ENCODE measurements at places on chromosomes 1 and 21.

DNA sequence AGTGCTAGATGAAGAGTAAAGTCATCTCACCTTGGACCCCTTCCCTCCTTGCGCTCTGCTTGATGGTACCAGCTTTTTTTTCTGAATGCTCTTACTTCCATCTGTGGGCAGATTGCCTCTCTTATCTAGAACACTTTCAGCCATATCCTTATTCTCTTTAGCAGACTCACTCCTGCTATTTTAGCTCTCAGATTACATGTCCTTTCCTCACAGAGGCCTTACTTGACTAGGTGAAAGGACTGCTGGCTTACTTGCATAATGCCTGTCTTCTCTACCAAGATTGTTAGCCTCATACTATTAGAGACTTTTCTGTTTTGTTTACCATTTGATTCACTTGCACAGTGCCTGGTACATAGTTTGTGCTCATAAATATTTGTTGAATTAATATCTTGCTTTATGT is 9.3 kb downstream of the IFI44 start:
- DNase-seq, result no peak

DNA sequence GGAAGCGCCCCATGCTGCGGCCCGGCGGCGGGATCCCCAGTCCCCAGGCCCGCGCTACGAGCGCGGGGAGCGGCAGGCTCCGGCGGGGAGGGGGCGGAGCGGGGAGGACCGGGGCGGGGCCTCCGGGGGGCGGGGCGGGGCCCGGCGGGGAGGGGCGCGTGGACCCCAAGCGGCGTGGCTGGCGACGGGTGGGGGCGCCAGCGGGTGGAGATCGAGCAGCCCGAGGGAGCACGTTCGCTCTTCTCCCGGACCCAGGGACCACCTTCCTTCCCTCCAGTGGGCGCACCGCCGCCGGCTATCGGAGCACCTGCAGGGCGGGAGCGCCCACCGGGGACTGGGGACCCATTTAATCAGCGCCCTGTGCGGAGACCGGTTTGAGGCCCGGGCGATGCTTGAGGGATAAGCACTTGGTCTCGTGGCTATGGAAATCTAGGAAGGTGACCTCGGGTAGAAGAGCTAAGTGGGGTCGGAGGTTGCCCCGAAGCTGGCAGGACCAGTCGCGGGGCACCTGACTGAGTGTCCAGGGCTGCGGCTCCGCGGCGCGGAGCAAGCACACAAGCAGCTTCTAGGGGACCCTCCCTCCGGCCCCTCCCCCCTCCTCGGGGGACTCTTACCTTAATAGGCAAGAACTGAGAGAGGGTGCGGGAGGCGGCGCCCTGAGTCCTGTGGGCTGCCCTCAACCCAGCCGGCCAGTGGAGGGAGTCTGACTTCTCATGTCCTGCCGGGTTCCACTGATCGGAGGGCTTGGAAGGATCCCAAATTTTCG is at the start of gene TSPAN2:
Gene TSPAN2, minus strand, starts transcription at position 84 of the 766 bp plus-strand sequence. Its CDS starts 71 bp downstream, at position 13.
- DNase-seq, result no peak

- DNase-seq, result peak; percentile 75
Measured at GRCh38 chr1:69737527-69738185, 169.9 kb downstream of the LRRC7 start.

GRCh38 chr1:36609241-36610027 is 126.7 kb upstream of the CSF3R start:
- peak; percentile 33 for DNase-seq

DNA sequence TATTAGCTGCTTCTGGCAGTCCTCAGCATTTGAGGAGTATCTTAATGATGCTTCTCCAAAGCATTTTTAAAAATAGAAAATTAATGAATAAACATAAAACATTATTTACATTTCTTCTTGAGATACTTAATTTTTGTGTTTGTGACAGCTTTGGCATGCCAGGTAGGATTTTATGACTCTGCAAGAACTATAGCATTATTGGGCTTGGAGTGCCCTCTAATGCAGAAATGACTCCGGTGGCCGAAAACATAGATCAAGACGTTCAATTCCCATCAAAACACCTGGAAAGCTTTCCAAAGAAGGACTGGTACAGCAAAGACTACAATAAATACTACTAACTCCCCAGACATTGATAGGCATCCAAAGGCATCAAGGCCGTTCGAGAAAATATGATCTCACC is 366.4 kb upstream of the CXADR start:
- DNase-seq, result no peak

DNA sequence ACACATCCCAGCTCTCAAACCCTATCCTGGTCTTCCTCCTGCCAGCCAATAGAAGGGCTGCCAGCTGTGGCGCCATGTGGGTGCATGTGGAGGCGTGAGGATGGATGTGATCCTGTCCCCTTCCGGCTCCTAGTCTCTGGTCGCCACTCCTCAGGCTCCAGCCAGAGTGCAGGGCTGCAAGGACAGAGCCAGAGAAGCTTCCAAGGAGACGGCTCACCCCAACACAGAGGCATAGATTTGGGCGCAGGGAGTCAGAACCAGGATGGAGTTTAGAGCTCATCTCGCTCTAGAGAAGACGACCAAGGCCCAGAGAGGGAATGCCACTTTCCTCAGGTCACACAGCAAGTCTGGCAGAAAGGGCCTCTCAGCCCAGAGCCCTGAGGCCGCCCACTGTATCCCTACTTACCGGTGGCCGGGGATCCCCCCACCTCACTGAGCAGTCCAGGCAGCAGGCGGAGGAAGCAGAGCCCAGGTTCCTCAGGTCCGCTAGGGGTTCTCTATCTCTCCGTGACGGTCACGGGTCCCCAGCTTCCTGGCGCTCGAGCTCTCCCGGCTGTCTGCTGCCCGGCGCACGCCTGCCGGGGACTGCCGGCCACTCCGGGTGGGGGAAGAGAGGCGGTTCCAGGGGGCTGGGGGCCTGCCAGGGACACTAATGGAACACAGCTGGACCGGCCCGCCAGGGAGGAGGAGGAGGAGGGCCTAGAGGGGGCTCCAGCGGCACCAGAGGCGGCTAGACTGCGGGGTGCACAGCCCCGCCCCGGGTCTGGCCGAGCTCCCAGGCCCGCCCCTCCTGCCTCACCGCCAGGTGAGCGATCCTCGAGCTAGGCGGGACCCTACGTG is at the start of gene COL16A1:
Gene COL16A1, minus strand, starts transcription at position 587 of the 840 bp plus-strand sequence. CDS start 1,824 bp downstream, outside the sequence.
- peak; percentile 71 for DNase-seq

DNA sequence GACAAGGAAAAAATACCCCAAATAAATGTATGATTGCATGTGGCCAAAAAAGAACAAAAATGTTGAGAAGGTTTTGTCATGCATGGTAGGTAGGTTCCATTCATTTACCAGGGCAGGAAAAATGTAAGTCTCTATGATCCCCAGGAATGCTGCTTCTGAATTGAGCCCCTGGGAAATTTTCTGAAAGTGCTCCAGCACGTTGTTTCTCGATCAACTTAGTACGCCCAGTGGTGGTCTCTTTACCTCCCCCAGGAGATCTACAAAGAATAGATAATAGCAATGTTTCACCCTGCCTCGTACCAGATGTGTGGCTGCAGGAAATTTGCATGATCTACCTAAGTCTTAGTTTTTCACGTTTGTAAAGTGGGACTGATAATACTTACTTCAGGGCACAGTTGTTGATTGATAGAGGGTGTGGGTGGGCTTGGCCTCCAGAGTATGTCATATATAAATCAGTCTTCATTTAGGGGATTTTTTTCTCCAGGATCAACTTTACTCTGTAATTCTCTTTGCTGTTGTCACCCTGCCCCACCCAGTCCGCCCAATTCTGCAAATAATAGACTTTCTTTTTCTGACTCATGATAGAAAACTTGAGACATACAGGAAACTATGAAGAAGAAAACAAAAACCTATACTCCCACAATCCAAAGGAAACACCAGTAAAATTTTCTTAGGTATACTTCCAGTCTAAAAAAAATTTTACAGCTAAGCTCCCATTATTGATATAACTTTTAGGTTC is 462.0 kb upstream of the RUNX1 start:
- peak; percentile 45 for DNase-seq

DNA sequence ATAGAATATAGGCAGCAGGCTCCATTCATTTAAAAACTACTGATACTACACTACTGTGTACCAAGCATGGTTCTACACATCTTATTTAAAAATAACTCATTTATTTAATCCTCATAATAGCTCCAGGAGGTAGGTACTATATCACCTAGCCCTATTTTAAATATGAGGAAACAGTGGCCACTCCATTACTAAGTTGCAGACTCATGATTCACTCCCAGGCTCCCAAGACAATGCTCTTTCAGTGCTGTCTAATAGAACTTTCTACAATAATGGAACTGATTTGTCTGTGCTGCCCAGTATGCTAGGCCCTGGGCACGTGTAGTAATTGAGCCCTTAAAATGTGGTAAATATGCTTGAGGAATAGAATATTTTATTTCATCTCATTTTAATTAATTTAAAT is 357.1 kb downstream of the LTN1 start:
- no peak for DNase-seq

DNA sequence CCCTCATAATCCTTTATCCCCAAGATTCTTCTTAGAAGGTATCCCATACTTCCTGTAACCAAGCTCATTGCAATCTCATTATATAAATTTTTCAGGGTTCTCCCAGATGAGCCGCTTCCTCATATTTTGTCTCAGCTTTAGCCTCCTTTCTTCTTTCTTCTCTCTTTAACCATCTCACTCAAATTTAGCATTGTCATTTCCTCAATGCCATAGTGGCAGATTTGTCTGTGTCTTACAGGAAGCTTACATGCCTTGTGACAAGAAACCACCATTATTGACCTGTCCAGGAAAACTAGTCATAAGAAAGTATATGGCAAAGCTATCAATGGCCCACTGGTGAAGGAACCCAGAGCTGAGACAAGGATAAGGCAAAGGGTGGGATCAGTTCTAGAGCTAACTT is 6.0 kb upstream of the FCRL2 start:
- DNase-seq, result no peak

DNA sequence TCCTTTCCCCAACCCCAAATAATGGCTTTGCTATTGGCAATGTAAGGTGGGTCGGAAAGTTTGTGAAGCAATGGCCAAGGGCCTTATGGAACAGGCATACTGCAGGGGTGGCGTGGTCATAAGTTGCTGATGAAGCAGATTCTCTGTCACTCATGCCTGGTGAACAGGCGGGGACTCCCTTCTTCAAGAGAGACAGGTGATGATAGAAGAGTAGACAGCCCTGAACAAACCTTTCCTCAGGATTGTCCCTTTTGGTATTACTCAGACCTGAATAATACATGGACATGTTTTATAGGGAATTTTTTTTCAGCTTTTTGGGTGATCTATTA is 12.7 kb downstream of the DDR2 start:
- no peak for DNase-seq

GRCh38 chr1:14522077-14522925 is 76.2 kb upstream of the KAZN start:
- peak; percentile 87 for DNase-seq

GRCh38 chr1:19704247-19705113 is 39.8 kb downstream of the HTR6 start:
- DNase-seq, result peak; percentile 68

GRCh38 chr1:212021563-212021962 is 13.8 kb downstream of the INTS7 start:
- no peak for DNase-seq

- no peak for DNase-seq
Measured at GRCh38 chr1:243725075-243725474, 125.0 kb downstream of the AKT3 start.

DNA sequence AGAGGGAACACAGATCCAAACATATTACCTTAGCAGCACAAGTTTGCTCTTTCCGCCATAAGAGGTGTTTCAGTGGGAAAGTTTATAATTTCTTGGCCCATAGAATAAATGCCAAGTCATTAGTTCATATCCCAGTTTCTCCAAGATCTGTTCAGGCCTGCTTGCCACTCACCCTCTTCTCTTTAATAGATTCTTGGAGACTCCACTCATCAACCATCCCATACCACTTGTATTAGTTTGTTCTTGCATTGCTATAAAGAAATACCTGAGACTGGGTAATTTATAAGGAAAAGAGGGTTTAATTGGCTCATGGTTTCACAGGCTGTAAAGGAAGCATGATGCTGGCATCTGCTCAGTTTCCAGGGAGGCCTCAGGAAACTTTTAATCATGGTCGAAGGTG is 34.8 kb upstream of the MYSM1 start:
- no peak for DNase-seq

Data from fibroblast of villous mesenchyme (primary cell).